GM23248 (cell line): ENCODE measurements at places on chromosomes 7 and 10. TPM values are rescaled to one million over a fixed set of nuclear protein-coding genes. Genes with fewer than 3 reads are reported as not detected.

DNA sequence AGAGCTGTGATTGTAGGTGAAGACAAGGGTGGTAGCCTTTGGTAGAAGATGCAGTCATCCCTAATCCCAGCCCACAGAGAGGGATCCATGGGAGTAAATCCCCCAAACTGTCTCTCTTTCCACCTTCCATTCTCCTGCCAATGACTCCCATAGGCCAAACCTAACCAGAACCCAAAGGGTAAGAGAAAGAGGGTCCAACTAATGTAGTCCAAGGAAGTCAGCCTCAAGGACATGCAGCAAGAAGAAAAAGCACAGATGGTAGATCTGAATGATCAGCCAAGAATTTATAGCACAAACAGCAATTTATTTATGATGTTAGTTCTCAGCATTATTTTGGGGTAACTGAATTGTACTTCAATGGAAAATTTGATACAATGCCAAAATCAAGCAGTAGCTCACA is 87.7 kb downstream of the ST8SIA6 start:
- H3K4me3 ChIP-seq: no peak overlapping the region
- no peak overlapping the region for H3K27ac ChIP-seq
- H3K36me3 ChIP-seq: no peaks in the 10 kb centered on the region
- H3K27me3 ChIP-seq: no peaks in the 10 kb centered on the region
- DNase-seq: no peak

DNA sequence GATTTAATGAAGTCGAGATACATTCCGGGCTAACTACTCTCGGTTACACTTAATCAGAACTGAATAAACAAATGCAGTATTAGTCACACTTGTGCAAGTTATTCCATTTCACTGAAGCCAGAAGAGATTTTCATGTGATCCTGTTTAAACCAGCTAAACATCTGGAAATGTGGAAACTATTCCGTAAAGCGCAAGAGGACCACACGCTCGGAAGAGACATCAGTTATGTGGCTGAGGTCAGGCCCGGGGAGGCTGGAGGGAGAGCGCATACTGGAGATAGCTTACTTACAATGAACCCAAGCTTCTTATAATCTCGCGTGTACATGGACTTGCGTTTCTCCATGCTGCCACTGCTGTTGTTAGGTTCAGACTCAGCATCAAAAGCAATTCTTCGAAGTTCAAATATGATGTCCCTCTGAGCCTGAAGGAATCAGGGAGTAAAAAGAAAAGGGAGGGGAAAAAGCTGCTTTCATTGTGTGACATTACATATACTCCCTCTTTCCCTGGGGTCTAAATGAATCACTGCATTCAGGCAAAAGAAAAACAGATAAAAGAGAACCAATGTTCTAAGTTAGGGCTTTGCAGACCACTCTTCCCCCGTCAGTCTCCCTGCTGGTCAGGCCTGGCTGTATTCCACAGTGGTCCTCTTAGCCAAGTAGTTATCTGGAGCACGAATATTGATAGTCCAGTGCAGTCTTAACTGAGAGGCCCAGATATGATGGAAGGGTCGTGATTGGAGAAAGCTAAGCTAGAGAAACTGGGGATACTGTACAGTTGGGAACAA is 237.4 kb downstream of the ELMO1 start:
- H3K36me3 ChIP-seq: no peaks in the 10 kb centered on the region
- no peak overlapping the region for H3K4me3 ChIP-seq
- no peak overlapping the region for H3K27ac ChIP-seq
- H3K27me3 ChIP-seq: no peaks in the 10 kb centered on the region
- peak; percentile 57 for DNase-seq

- DNase-seq: no peak
- no peaks in the 10 kb centered on the region for H3K27me3 ChIP-seq
- H3K4me3 ChIP-seq: no peak overlapping the region
- H3K36me3 ChIP-seq: no peaks in the 10 kb centered on the region
These were observed 61.7 kb downstream of the CSGALNACT2 start for GRCh38 chr10:43199684-43200537.

- no peak overlapping the region for H3K4me3 ChIP-seq
- no peaks in the 10 kb centered on the region for H3K36me3 ChIP-seq
- no peak for DNase-seq
- H3K27me3 ChIP-seq: no peaks in the 10 kb centered on the region
- no peak overlapping the region for H3K27ac ChIP-seq
These were observed 15.5 kb upstream of the C10orf71 start for GRCh38 chr10:49283491-49283890.

- no peak overlapping the region for H3K4me3 ChIP-seq
- no peak overlapping the region for H3K27ac ChIP-seq
- peaks cover 8% of the 10 kb centered on the region; the same call in 1 of the 2 replicates for H3K4me1 ChIP-seq
- DNase-seq: no peak
- no peaks in the 10 kb centered on the region; the same call in 1 of the 2 replicates for H3K27me3 ChIP-seq
These were observed 151.3 kb upstream of the FAM20C start for GRCh38 chr7:40799-41750.

DNA sequence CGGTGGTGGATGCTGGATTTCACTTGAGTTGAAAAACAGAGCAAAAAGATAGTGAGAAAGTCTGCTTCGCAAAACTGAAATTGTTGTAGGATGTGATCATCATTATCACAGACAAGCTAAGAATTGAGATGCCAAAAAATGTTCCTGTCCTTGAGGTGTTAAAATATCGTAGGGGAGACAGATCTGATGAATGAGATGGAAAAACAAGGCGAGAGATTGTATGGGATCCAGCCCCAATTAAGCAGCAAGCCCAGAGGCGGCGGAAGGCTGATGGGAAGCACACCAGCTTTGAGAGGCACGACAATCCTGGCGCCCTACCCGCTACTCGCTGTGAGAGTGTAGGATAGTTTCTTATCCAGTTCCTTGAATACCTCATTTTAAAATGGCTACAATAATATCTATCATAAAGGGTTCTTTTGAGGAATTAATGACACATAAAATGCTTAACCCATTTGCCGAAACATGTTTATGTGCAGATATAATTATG is 131.1 kb upstream of the PTN start:
- H3K27ac ChIP-seq: no peak overlapping the region
- H3K4me1 ChIP-seq: peaks cover 22% of the 10 kb centered on the region
- no peak for DNase-seq

GRCh38 chr10:121974019-121974534 is 940 bp downstream of the NSMCE4A start:
- no peak for DNase-seq
- peak overlapping the region; percentile 92 for H3K4me3 ChIP-seq
- no peaks in the 10 kb centered on the region for H3K36me3 ChIP-seq

GRCh38 chr10:23630885-23631284 is 192.0 kb downstream of the OTUD1 start:
- H3K27me3 ChIP-seq: no peaks in the 10 kb centered on the region
- no peaks in the 10 kb centered on the region for H3K4me1 ChIP-seq
- DNase-seq: peak; percentile 18
- H3K4me3 ChIP-seq: no peak overlapping the region

Gene RPEL1
- total RNA-seq: not detected in 2 replicates

Gene CHRM2
- 3.7 and 5.2 TPM in 2 replicates for total RNA-seq
